ENCODE measurements at places on chromosomes 16 and 17.
A peak's percentile ranks its signal among the peaks of the same experiment; 100 is the strongest.

GRCh38 chr17:6752068-6752909 is 3.6 kb upstream of the XAF1 start:
- peak overlapping the region; percentile 26 for H3K27ac ChIP-seq
- H3K4me3 ChIP-seq: no peak overlapping the region
- H3K4me1 ChIP-seq: peaks cover 24% of the 10 kb centered on the region
- no peaks in the 10 kb centered on the region for H3K27me3 ChIP-seq
- no peaks in the 10 kb centered on the region for H3K36me3 ChIP-seq

DNA sequence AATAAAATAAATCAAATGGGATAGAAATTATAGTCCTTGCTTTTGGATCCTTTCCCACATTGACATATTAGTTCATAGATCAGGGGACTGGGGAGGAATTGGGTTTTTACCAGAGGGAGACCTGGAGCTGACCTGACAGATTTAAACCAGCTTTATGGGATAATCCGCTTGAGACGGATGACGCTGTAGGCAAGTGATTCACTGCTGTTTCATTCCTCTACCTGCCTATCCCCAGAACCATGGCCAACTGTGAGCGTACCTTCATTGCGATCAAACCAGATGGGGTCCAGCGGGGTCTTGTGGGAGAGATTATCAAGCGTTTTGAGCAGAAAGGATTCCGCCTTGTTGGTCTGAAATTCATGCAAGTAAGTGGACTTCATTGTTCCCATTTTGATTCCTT is 2.1 kb downstream of the NME1 start:
- no peak for DNase-seq
- H3K36me3 ChIP-seq: peaks cover 17% of the 10 kb centered on the region
- H3K27me3 ChIP-seq: no peaks in the 10 kb centered on the region
- no peak overlapping the region for H3K4me3 ChIP-seq

- H3K36me3 ChIP-seq: peaks cover 12% of the 10 kb centered on the region
- peak overlapping the region; percentile 38 for H3K27ac ChIP-seq
- no peaks in the 10 kb centered on the region for H3K27me3 ChIP-seq
- no peak overlapping the region for H3K4me3 ChIP-seq
Observed at GRCh38 chr16:28317040-28317880, 24.9 kb downstream of the SBK1 start.

- H3K27ac ChIP-seq: no peak overlapping the region
- peak; percentile 66 for DNase-seq
- no peaks in the 10 kb centered on the region for H3K27me3 ChIP-seq
Observed at GRCh38 chr17:38667099-38667786, 7.5 kb downstream of the EPOP start.

GRCh38 chr17:53765609-53766008 is 57.1 kb upstream of the KIF2B start:
- no peaks in the 10 kb centered on the region for H3K36me3 ChIP-seq
- DNase-seq: no peak
- H3K27ac ChIP-seq: no peak overlapping the region
- H3K4me1 ChIP-seq: no peaks in the 10 kb centered on the region

GRCh38 chr17:50332196-50332595 is 13.7 kb upstream of the XYLT2 start:
- no peaks in the 10 kb centered on the region for H3K27me3 ChIP-seq
- no peak overlapping the region for H3K4me3 ChIP-seq
- H3K4me1 ChIP-seq: no peaks in the 10 kb centered on the region
- H3K27ac ChIP-seq: no peak overlapping the region
